NCI-H1694 (cell line): ENCODE measurements at places on chromosomes 1 and 21.
A peak's percentile ranks its signal among the peaks of the same experiment; 100 is the strongest.

- DNase-seq: peak; percentile 29
These were observed 19.0 kb downstream of the IGSF21 start for GRCh38 chr1:18126616-18127015.

- DNase-seq: no peak
These were observed 58.7 kb downstream of the STUM start for GRCh38 chr1:226607268-226607660.

GRCh38 chr1:25169610-25170009, 62.7 kb downstream of the SYF2 start:
- DNase-seq: no peak

DNA sequence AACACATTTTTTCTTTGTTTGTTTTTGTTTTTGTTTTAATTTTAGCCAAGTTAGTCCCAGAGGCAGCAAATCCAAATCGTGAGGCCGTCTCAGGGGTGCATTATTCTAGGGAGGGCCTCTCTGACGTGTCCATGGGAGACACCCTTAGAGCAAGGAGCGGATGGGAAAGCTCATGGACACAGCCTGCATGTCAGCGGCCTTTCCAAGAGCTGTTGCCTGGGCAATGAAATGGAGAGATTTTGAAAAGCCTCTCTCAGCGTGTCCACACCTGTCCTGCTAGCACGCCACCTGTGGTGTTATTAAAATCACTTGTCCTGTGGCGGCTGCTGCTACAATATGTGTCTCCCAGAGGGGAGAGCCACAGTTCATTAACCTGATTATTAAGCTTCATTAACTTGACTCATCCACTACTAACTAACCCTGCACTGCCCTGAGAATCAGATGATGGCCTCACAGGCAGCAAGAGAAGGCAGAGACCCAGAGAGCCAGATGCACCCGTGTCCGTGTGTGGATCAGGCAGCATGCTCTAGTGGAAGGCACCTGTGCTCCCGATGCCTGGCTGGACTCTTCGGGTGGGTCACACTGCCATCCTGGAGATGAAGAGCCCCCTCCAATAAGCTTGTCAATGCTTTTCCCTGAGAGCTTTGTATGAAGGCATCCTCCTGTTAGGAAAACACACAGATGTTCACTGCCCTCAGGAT, 133.3 kb downstream of the PGBD5 start:
- DNase-seq: peak; percentile 90

DNA sequence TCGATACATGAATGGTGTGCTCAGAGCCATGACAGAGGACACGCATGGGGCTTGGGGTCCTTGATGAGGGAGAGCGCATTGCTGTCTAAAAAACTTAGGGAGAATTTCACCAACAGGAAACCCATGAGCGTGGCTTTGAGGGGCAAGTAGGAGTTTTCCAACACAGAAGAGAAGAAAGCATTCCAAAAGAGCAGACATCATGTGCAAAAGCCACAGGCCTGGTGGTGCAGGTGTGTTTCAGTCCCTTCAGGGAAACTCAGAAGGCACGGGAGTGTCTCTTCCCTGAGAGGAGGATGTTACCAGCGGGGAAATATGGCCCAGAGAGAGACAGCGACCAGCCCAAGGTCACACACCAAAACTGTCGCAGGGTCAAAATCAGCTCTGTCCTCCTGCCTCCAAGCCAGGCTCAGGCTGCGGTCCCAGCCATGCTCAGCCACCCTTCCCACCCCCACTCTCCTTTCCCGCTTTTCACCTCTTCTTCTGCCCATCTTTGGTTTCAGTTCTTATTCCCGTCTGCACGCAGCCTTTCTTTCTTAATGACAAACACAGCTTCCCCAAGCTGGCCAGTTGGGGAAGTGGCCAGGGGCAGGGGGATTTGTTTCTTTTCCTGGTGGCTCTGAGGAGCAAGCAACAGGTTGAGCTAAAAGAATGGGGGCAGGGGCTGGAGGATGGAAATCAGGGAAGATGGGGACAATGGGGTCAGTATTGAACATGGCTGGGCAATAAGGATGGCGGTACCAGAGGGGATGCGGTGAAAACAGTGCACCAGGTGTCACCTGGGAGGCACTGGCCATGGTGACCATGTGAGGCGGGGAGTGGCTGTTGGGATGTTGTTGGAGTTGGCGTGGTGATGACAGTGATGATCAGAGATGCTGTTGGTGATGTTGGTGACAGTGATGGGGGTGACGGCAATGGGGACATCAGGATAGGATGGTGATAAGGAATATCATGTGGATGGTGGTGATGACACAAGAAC, 10.3 kb downstream of the LAPTM5 start:
- no peak for DNase-seq

DNA sequence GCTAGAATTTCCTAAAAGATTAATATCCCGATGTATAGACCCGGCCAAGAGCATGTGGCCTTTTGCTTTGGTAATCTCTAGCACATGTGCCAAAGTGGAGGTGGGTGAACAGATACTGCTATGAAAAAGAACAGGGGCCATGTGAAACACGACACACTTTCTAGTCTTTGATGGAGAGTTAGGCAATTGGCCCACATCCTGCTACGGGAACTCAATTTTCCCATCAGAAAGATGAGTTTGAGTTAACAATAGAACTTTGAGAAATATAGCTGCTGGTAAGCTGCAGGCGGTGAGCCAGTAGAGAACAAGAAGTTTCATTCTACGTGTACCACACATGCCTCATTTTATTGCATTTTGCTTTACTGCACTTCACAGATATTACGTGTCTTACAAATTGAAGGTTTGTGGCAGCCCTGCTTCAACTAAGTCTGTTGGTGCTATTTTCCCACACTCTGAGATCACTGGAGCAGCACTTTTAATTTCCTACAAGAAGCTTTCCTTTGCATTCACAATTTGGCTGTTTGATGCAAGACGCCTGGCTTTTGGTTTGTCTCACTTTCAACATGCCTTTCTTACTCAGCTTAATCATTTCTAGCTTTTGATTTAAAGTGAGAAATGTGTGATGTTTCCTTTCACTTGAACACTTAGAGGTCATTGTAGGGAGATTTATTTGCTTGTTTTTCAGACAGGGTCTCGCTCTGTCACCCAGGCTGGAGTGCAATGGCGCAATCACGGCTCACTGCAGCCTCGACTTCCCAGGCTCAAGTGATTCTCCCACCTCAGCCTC, 46.3 kb downstream of the HTR6 start:
- no peak for DNase-seq

DNA sequence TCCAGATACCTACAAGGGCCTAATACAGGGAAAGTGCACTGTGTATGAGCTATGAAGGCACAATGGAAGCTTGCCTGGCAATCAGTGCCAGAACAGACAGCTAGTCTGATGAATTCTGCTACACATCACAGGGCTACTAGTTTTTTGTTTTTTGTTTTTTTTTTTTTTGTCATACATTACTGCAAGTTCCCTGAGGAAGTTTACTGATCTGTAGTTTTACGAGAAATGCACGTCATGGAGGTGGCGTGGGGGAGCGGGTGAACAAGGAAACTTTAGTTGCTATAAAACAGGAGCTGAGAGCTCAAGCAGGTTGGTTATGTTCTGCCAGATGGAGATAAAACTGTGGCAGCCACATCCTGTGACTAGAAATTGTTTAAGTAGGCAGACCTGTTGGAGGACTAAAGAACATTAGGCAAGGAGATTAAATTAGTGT, 17.7 kb downstream of the PTPRC start:
- DNase-seq: no peak

GRCh38 chr1:230422221-230422981, 3.7 kb downstream of the PGBD5 start:
- DNase-seq: no peak

- DNase-seq: no peak
These were observed 996 bp upstream of the C1orf159 start for GRCh38 chr1:1116701-1117468.

DNA sequence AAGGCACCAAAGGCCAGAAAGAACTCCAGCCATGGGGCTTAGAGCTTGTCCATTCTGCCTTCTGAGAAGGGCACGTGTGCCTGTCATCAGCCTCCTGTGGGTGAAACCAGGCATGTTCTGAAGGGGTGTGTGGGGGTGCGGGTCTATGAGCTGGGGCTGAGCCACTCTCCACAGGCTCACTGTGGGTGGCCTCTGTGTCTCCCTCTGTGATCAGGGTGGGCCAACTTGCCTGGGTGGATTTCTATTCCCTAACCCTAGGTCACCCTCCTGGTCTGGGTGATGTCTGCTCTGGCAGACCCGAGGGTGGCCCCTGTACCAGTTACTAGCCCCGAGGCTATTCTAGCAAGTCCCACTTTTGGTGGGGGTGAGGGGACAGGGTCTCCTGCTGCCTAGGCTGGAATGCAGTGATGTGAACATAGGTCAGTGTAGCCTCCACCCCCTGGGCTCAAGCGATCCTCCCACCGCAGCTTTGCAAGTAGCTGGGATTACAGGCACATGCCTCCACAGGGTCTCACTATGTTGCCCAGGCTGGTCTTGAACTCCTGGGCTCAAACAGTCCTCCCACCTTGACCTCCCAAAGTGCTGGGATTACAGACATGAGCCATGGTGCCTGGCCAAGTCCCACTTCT, 94.4 kb downstream of the TRIM11 start:
- DNase-seq: no peak

- DNase-seq: no peak
These were observed 23.2 kb upstream of the PLCH2 start for GRCh38 chr1:2452932-2453315.

- DNase-seq: no peak
These were observed 44.1 kb downstream of the OLFML3 start for GRCh38 chr1:114023377-114023776.

DNA sequence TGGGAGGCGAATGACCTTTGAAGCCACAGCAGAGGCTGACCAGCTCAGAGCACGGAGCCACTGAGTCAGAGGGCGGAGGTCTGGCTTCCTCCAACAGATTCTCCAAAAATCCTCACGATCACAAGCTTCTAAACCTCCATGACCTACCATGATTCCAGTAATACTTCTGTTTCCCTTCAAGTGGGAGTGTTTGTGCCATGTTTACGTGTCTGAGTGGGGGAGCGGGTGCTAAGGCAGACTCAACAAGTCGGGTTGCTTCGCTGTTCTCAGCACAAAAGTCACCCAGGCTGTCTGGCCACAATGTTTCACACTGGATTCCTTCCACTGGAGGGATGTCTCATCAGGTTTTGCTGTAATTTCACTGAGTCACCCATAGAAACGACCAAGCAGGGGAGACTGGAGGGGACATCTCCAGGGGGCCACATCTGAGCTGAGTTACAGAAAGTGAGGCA, 86.2 kb downstream of the SLC66A1 start:
- DNase-seq: no peak

- DNase-seq: no peak
These were observed 38.5 kb upstream of the ENAH start for GRCh38 chr1:225691377-225691776.

DNA sequence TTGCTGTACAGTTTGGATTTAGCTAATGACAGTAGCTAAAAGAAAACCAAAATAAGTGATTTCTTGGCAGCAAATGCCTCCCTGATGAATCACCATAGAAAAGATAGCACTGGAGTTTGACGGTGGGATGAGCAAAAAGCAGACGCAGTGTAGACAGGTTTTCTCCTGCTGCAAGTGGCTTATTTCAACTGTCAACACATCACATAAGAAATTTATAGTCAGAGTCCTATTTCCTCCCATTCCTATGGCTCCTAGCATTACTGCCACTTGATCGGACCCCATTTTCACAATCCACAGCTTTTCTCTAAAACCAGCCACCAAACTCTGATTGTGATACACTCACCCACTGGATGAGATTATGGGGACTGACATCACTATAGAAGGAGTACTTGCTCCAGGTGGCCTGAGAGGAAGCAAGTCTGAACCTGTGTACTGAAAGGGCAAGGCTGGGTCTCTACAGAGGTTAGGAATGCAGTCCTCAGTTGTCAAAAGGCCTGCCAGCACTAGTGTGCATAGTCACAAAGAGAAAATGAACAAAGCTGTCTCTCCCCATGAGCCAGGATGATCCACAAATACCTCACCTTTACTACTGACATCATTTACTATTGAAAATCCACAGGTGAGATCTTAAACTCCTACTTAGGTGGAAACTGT, 359.8 kb downstream of the LTN1 start:
- DNase-seq: no peak

DNA sequence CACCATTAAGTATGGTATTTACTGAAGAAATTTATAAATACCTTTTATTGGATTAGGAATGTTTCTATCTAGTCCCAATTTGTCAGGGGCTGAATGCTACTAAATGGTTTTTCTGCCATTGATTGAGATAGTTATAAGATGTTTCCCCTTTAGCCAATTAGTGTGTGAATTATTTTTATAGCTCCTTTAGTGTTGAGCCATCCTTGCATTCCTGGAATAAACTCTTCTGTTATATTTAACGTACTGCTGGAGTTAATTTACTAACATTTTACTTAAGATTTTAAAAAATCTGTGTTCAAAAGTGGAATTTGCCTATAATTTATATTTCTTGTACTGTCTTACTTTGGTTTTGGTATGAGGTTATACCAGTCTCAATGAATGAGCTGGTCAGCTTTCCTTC, 25.4 kb upstream of the LRRC3 start:
- DNase-seq: no peak

DNA sequence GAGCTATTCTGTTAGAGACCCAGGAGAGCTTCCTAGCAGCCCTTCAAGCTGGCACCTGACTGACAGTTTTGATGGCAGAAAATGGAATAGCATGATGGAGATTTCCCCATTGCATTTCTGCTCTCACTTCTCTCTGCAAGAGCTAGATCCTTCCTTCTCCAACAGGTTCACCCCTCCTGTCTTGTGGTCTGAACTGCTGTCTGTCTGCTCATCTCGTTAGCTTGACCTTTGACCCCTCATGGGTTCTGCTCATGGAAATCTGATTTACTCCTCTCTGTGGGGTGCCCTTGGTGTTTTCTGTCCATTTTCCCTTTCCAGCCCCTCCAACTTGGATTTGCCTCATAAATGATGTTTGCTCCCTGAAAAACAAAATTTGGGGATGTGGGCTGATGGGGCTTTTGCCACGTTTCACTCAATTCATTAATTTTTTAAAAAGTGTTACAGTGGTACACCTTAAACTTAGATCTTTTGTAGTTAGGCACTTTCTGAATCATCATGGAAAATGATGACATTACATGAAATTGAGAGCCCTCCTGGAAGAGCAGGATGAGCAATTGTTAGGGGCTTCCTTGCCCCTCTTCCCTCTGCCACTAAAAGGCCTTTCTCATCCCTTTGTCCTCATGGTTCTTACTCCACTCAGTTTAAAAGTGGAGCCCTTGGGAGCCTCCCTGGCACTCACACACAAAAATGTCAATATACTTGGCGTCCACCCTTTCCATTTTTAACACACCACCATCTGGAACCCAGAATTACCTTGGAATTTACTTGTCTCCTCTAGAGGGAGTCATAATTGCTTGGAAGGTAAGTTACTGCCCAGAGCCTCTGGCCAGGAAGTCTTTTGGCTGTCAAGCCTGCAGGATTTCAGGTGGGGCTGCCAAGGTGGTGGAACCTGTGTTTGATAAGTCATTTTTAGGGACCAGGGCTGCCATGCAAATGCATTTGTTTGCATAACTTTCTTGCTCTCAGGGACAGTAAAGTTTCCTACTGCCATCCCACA, 31.9 kb upstream of the IL19 start:
- DNase-seq: no peak
